Foreskin melanocyte (primary cell): ENCODE measurements at places on chromosomes 16 and 17.

DNA sequence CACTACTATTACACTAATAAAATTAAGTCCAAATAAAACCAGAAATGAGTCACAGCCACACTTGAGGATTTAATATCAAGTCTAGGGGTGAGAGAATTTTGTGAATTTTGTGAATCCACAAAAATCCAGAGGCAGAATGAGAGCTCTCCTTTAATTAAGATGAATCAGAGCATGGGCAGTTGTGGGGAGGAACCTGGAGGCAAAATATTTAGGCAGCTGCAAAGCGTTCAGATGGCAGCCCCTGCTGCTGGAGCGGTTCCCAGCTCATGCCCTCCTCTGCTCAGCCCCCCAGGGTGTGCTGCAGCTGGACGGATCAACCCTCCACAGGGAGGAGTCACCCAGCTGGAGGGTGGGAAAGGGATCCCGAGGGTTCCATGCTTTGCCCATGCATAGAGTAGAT is 43.4 kb upstream of the IRX6 start:
- peak; percentile 28 for DNase-seq

DNA sequence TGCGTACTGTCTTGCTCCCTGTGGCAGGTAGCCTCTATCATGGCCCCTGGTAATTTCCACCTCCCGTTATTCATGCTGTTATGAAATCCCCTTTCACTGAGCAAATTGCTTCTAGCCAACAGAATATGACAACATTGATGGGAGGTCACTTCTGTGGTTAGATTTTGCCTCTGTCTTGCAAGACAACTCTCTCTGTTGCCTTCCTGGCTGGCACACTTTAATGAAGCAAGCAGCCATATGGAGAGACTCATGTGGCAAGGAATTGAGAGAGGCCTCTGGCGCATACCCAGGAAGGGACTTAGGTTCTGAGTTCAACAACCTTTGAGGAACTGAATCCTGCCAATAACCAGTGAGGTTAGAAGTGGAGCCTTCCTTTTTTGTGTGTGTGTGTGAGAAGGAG is 51.8 kb upstream of the GPRC5B start:
- DNase-seq = no peak

- DNase-seq = no peak
Observed at GRCh38 chr17:8345951-8346665, 6.5 kb downstream of the ODF4 start.

DNA sequence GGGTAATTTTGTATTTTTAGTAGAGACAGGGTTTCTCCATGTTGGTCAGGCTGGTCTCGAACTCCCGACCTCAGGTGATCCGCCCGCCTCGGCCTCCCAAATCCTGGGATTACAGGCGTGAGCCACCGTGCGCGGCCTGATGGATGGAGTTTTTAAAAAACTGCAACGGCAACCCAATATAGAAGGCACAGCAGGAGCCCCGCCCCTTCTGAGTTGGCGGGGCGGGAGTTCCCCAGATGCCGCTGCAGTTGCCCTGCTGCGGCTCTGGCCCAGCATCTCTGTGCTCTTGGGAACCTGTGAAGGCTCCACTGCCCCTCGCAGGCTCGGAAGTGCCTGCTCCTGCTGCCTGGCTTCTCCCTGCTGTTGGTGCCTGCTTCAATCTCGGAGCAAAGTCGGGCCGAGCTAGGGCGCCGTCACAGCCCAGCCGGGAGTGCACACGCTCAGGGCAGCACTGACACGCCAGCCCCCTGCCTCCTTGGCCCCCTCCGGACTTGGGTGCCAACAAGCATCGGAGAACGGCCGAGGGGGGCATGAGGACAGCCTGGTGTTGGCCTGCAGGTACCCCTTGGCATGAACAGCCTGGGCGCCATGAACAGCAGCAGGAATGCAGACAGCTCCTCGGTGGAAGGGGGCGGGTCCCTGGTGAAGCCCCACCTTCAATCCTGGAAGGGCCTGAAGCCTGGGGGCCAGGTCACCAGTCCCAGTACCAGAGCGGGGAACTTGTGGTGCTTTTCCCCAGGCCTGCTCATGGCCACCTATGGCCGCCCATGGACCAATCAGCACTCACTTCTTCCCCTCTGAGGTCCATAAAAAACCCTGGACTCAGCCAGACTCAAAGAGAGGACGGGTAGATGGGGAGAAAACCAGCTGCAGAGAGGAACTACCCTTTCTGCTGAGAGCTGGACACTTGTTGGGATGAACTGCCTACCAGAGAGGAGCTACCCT is 2.3 kb upstream of the NT5M start:
- DNase-seq = peak; percentile 56

GRCh38 chr16:70675851-70676513 is 9.9 kb downstream of the MTSS2 start:
- DNase-seq = no peak

DNA sequence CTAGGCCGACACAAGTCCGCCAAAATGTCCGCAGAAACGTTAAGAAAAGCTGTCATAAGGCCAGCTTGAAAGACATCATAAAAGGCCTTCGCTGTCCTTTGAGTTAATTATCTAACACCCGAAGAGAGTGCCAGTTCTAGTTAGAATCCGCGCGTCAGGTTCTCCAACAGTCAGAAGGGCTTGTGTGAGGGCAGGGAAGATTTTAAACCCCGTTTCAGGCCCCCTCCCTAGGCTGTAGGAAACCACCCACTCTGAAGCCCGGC is 729 bp upstream of the CLTC start:
- DNase-seq = no peak

- no peak for DNase-seq
Observed at GRCh38 chr16:10610499-10611184, 30.2 kb upstream of the EMP2 start.
